ENCODE measurements at places on chromosomes 1 and 21.

- DNase-seq = no peak
Measured at GRCh38 chr1:60103186-60103585, 29.6 kb upstream of the C1orf87 start.

GRCh38 chr1:234907940-234908405, 220.7 kb downstream of the TOMM20 start:
- DNase-seq = no peak

- no peak for DNase-seq
Measured at GRCh38 chr21:35314857-35315582, 265.9 kb upstream of the RUNX1 start.

DNA sequence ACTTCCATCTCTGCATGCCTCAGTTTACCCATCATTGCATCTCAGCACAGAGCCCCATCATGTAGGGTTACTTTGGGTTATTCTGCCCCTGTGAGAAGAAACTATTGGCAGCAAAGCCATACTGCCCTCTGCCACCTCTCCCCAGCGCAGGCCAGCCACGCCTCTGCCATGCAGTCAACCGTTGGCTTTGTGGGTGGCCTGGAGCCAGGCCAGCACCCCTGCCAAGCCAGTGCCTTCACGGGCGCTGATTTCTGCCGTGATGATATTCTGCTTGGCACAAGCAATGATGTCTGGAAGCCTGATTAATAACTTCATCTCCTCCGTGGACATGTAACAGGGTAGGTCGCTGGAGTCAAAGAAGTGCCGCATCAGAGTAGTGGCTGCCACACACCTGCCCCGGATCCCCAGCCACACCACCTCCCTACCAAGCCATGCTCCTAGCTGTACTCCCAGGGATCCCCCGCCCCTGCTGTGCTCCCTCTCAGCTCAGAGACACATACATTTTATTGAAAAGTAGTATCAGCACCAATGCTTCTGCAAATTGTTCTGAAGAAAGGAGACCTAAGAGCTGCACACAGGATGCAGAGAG, 15.0 kb upstream of the CEP85 start:
- DNase-seq = no peak

- no peak for DNase-seq
Measured at GRCh38 chr1:169309178-169310166, 58.1 kb downstream of the NME7 start.

GRCh38 chr1:115336741-115337140, 1.3 kb downstream of the NGF start:
- no peak for DNase-seq

DNA sequence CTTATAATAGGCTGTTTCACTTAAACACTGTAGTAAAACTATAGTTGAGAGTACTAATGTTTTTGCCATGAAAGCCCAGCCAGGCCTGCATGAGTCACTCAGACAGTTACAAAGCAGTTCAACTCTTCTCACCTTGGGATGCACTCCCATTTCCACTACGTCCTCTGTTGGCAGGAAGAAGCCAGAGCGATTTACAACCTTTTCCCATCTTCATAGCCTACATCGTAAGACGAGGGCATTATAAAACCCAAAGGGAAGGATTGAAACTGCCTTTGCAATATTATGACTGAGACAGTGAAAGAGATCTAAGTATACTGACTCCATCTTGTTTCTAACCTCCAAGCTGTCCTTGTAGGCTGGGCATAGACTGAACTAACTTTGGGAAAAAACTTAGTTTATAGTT, 71.8 kb upstream of the CSF1 start:
- DNase-seq = no peak

DNA sequence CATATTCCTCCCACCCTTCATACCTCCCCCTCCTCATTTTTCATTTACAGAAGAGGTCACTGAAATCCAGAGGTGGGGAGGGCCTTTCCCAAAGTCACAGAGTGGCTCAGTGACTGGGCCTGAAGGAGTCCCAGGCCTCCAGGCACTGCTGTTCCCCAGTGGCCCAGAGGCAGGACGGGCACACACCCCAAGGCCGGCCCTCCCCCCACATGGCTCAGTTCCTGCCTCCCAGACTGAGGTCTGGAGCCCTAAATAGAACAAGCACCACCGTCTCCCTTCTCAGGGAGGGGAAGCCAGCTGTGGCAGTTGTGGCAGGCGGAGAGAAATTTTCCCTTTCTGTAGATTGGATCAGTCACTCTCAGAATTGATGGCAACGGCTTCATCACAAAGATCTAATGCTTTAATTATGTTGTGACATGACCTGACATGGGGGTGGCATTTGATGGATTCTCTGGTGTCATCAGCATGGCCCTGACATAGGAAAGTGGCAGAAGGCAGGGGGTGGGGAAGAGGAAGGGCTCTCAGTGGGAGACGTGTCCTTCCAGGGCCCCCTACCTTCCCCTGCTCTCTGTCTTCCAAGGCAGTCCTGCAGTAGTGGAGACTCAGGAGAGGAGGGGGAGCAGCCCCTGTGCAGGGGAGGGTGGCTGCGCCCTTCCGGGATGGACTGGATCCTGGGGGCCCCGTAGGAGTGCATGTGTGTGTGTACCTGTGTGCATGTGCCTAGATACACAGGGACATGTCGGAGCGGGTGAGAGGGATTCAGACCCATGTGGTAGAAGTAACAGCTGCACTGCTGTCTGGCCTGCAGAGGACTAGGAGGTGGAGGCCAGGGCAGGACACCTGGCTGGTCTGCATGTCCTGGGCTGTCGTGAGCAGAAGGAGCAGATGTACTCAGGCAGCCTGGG, 41.2 kb upstream of the FOXO6 start:
- no peak for DNase-seq

DNA sequence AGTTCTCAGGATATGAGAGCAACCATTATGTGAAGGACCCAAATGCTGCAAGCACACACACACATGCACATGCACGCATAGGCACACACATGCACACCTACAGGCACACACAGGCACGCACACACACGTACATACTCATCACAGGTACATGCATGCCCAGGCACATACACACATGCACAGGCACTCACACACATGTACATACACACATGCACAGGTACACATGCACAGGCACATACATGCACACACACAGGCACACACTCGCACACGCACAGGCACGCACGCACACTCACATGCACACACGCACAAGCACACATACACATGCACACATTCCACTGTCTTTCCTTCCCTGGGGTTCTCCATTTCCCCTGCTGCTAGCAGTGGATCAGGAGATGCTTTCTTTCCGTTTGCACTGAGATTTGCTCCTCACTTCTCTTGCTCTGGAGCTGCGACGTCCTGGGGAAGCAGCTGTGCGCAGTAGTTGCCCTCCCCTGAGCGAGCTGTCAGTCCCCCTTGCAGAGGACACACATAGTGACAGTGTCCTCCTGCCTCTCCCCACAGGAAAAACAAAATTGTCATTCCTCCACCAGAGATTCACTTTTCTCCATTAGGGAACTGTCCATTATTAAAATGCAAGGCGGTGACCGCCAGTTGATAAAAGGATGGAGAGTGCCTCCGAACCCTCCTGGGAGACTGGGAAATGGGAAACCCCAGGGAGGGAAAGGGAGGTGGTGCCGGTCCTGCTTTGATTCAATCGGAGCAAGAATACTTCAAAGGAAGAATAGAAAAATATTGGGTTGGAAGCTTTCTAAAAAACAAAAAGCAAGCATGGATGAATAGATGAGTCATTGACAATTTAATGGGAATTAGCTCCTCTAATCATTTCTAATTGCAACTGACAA, 69.5 kb downstream of the WDR4 start:
- no peak for DNase-seq

DNA sequence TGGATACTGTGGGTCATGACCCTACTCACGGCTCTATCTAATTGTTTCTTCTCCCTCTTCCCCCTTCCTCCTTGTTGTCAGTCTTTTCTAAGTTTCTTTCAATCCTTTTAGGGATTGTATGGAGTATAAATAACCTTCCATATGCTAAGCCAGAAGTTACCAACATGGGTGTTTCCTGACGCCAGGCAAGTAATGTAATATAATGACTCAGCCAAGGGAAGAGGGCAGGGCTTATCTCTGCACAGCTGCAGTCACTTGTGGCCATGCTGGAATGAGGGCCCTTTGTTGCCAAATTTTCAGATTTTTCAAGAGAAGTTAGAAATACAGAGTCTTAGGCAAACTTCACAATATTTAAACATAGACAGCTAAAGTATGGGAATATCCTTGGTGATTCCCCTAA, 194.6 kb downstream of the ST6GALNAC3 start:
- no peak for DNase-seq

DNA sequence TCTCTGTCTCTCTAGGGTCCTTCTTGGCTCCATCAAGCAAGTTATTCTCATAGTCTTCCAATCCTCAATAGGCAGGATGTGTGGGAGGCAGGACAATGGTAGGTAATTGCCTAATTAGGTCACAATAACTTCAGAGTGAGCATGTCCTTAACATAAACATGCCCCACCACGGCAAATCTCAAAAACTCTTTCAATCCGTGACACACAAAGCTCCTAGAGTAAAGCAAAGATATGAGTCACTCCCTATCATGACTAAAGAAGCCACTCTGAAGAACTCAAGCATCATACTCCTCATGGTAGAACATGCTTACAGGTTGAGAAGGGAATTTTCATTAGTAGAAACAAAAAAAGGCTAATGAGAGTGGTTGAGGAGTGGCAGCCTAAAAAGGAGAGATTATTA, 4.9 kb downstream of the HAO2 start:
- no peak for DNase-seq

DNA sequence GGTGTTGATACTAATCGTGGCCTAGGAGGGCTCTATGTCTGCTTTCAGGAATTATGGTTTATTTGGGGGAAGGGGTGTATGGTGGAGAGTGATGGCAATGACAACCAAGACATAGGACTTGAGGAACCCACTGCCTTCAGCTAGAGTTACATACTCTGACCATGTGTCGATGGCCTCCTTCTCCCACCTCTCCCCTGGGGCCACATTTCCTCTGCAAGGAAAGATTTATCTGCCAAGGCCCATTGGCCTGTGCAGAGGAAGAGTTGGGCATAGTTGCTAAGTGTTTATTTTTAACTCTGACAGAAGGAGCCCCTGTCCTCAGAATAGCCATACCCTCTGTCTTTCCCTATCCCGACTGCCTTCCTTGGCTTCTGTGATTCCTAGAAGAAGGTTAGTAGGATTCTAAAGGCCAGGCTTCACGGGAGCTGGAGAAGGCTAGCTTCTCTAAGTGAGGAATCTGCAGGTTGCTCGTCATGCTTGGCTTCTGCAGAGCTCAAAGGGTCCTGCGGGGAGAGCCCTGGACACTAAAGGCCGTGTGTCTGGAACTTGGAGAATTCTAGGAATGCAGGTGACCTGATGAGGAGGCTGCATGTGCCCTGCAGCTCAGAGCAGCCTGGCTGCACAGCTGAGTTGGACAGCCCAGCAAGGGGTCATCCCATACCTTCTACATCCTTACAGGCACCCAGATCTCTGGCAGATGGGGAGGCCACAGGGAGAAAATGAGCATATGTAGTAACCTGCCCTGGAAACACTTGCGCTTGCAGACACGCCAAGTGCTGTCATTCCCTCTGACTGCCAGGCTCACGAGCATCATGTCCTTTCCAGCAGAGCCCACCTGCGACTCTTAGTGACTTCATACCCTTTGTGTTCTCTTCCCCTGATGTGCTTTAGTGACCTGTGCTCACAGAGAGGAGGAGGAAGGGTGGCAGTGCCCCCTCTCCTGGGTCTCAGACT, 9.7 kb downstream of the MAPKAPK2 start:
- peak; percentile 32 for DNase-seq

- DNase-seq = no peak
Measured at GRCh38 chr21:34561806-34562205, 49.8 kb upstream of the KCNE1 start.

DNA sequence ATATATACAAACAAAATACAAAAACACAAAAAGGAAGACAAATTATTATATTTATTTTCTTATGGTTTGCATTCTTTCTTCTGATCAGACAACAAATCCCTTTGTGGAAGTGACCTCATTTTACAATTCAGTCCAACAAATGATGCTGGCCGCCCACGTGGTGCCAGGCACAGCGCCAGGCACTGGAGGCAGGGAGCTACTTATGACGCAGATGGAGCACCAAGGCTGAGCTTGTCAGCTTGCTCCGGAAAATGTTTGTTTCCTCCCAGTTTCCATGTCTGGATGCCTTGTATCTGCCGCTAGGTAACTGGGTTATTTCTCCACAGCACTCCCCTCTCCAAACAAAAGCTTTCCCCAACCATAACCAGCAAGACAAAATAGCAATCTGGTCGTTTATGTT, 30.7 kb upstream of the CD34 start:
- DNase-seq = no peak

GRCh38 chr1:229732061-229732460, 106.0 kb downstream of the URB2 start:
- no peak for DNase-seq

DNA sequence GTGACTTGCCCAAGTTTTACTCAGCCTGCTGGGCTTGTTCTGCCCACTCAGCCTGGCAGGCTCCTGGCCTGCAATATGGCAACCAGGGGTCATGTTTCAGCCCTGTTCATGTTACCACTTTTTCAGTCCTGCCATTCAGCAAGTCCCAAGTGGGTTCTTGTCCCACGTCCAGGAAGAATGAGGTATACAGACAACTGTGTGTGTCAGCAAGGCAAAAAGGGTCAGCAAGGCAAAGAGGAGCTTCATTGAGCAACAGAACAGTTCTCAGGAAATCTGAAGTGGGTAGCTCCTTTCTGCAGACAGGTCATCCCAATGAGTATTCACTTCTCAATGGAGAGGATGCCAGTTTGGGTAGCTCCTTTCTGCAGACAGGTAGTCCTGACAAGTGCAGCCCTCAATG, 1233.3 kb upstream of the B3GALT2 start:
- no peak for DNase-seq

- DNase-seq = no peak
Measured at GRCh38 chr21:34594566-34595234, 20.2 kb downstream of the RCAN1 start.

DNA sequence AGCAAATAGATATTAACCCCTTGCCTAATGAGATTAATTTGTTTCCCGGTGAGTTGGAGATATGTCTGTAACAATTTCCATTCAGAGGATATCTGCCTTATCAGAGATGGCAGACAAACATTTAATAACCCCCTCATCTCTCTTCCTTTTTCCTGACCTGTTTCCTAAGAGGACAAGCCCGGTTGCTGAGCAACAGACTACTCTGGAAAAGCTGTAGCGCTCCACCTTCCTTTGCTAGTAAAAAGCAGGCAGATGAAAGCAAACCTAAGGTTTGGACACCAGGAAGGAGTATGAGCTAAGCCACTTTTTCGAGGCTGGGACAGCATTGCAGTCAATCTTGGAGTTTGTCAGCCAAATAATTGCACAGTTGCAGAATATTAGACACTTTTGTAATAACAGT, 82.4 kb downstream of the RGS21 start:
- DNase-seq = no peak

GRCh38 chr21:16572032-16572431, 842.2 kb downstream of the USP25 start:
- no peak for DNase-seq

DNA sequence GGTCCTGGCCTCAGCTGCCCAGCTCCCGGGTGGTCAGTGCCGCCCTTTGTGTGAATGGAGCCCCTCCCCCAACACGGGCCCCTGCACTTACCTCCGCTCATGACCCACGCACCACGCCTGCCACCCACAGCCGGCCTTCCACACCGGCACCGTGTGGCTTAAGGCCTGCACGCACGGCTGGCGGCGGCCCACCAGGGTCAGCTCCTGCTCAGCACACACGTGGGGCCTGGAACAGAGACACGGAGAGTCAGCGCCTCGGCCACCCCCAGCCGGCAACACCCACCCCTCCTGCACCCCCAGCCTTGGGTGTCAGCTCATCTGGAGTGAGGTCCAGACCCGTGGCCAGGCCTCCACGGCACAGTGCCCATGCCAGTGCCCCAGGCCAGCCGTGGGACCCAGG, 8.9 kb downstream of the MEGF6 start:
- no peak for DNase-seq

- DNase-seq = no peak
Measured at GRCh38 chr1:229696385-229696784, 70.3 kb downstream of the URB2 start.

GRCh38 chr1:85459290-85459689, 5.7 kb downstream of the DDAH1 start:
- DNase-seq = no peak
